ENCODE measurements at places on chromosomes 2 and 18. TPM values are rescaled to one million over a fixed set of nuclear protein-coding genes. Genes with fewer than 3 reads are reported as not detected.

GRCh38 chr2:107428781-107429180 is 397.9 kb upstream of the RGPD4 start:
- H3K4me3 ChIP-seq: no peak overlapping the region
- H3K36me3 ChIP-seq: no peaks in the 10 kb centered on the region
- H3K27ac ChIP-seq: no peak overlapping the region
- DNase-seq: no peak
- no peaks in the 10 kb centered on the region for H3K27me3 ChIP-seq
- no peaks in the 10 kb centered on the region for H3K4me1 ChIP-seq

INHA gene
- 0.26 TPM for total RNA-seq

- peak; percentile 80 for DNase-seq
- no peak overlapping the region for H3K27ac ChIP-seq
- H3K4me1 ChIP-seq: no peaks in the 10 kb centered on the region
- no peak overlapping the region for H3K4me3 ChIP-seq
- no peaks in the 10 kb centered on the region for H3K36me3 ChIP-seq
Observed at GRCh38 chr18:12391487-12392165, 14.6 kb upstream of the AFG3L2 start.

DNA sequence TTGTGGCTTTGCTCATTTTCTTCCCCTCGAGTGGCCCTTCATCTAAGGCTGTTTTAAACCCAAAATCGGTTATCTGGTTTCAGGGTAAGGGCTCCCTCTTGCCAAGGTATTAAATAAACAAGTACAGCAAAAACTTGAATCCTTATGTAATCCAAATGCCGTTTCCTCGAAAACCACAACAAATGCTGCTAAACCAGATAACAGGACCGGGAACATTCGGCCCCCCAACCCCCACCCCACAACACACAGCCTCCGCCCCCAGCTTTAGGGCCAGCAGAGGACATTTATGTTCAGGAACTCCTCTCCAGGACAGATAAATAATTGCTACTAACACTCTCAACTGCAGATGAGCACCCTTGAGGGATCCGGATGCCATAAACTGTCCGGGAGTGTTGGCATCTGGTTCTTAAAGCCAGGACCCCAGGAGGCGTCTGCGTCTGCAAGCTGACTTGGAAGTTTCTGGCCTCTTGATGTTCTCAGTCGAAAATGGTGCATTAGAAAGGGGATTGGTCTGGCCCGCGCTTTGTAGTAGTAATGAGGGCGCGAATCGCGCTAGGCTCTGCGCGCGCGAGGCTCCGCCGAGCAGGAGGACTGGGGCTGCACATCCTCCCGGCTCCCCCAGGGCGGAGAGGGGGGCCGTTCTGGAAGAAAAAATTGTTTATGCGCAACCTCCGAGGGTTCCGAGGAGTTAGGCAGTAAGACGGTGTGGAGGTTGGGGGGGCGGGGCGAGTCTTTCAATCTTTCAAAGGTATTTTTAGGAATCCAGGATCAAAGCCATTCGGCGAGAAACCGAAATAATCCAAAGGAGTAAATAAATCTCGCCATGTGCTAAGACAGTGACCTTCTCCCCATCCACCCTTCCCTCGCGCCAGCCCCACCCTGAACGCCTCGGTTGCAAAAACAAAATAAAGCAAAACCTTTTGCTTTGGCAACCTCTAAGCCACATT is 3.9 kb upstream of the ID2 start:
- H3K36me3 ChIP-seq: no peaks in the 10 kb centered on the region
- H3K27me3 ChIP-seq: no peaks in the 10 kb centered on the region
- H3K4me1 ChIP-seq: peaks cover 21% of the 10 kb centered on the region
- peak; percentile 87 for DNase-seq
- H3K4me3 ChIP-seq: peak overlapping the region; percentile 57

- no peak overlapping the region for H3K4me3 ChIP-seq
- H3K4me1 ChIP-seq: no peaks in the 10 kb centered on the region
- H3K27ac ChIP-seq: no peak overlapping the region
- H3K36me3 ChIP-seq: no peaks in the 10 kb centered on the region
- no peak for DNase-seq
Observed at GRCh38 chr2:215141706-215142105, 3.3 kb upstream of the ABCA12 start.

GRCh38 chr2:2112416-2113105 is 218.5 kb downstream of the MYT1L start:
- no peaks in the 10 kb centered on the region for H3K27me3 ChIP-seq
- H3K4me3 ChIP-seq: no peak overlapping the region
- no peak overlapping the region for H3K27ac ChIP-seq

All from fibroblast of lung (primary cell).